ENCODE measurements at places on chromosomes 16 and 17.

- peak; percentile 80 for DNase-seq
These were observed 356.3 kb upstream of the TNRC6C start for GRCh38 chr17:77602062-77602746.

DNA sequence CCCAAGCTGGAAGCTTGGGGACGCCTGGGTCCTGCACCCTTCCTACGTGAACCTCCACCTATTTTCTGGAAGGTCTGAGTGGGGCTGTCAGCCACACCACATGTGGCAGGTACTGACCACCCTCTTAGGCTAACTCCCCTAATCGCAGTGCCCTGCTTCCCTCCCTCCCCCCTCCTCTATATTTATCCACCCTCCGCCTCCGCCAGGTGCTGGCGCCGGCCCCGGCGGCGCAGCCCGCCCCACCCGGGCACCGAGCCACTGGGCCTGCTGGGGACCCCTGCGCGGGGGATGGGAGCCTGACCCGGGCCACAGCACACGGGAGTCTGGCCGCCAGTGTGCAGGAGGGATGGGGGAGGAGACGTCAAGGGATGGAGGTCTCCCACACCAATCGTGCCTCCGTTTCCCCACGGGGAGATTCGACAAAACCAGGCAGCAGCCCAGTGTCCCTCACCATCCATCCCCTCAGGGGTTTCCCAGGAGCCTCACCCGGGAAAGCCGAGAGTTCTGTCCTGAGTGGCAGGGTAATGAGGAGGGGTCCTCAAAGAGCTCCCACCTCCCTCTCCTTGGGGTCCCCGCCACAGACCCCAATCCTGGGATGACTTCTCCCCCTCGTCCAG lies 1.3 kb downstream of the PLEKHH3 start:
- DNase-seq, result no peak

DNA sequence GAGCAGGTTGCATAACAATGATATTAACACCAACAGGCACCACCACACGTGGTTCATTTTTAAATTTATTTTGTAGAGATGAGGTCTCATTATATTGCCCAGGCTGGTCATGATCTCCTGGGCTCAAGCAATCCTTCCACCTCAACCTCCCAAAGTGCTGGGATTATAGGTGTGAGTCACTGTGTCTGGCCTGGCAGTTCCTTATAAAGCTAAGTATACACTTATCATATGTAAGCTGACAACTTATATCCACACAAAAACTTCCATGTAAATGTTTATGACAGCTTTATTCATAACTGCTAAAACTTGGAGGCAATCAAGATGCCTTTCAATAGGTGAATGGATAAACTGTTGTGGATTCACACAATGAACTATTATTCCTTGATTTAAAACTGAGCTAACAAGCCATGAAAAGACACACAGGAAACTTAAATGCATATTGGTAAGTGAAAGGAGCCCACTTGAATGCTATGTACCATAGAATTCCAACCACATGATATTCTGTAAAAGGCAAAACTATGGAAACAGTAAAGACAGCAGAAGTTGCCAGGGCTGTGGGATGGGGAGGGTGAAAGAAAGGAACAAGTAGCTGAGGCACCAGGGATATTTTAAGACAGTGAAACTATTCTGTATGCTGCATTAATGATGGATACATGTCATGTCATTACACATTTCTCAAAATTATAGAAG lies 156.5 kb upstream of the KCNJ18 start:
- no peak for DNase-seq

DNA sequence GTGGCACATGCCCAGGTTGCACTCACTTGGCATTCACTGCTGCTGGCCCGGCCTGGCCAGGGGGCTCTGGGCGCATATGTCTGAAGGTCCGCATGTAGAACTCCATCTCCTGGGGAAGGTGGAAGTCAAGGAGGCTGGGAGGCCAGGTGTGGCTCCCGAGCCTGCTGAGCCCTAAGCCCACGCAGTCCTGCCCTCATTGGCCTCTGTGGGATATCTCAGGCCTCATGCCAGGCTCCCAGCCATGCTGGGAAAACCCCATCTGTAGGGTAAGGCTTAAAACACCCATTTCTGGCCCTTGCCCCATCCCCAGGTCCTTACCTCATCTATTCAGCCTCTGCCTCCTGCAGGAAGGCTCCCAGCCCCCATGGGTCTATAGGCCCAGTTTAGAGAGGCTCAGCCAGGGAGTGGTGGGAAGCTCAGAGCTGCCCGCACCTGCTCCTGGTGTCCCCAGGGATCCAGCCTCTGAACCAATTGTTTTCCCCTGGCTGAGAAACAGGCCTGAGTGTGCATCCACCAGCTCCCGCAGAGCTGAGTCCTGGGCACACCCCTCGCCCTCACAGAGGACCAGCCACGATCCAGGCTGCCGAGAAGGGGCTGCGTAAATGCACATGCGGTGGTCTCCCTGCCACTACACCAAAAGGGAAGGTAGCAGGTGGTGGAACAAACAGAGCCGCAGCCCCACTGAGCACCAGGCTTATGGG lies 2.3 kb upstream of the TPPP3 start:
- peak; percentile 57 for DNase-seq

DNA sequence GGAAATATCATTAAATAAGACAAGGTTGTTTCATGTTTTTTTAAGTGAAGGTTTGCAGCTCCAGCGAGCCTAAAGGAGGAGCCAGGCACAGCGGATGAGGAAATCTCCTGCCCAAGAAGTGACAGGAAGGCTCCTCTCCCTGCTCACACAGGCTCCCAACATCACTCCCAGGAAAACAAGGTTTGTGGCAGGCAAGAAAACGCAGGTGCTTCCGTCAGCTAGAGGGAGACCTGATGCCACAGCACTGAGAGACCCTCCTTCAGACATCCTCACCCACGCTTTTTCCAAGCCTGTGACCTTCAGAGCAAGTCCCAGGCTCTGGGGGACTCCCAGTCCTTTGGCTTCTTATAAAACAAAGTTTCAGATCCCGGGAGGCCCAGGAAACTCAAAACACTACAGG lies 89.7 kb downstream of the ZNF423 start:
- no peak for DNase-seq

GRCh38 chr17:78729641-78730040 lies 52.4 kb downstream of the CYTH1 start:
- no peak for DNase-seq

- no peak for DNase-seq
These were observed 4.4 kb upstream of the MTSS2 start for GRCh38 chr16:70689970-70690891.

GRCh38 chr17:58268774-58269556 lies 11.8 kb downstream of the MPO start:
- DNase-seq, result no peak

DNA sequence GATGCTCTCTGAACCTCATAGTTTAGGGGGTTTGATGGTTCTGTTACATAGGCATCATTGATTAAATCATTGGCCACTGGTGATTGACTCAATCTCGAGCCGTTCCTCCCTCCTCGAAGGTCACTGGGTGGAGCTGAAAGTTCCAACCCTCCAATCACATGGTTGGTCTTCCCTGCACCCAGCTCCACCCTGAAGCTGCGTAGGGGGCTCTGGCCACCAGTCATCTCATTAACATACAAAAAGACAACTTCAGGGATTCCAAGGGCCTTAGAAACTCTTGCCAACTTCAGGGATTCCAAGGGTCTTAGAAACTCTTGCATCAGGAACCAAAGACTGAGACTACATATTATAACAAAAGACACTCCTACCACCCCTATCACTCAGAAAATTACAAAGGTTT lies 306.5 kb upstream of the TNRC6C start:
- DNase-seq, result no peak
